ENCODE measurements at places on chromosomes 11 and 22.

DNA sequence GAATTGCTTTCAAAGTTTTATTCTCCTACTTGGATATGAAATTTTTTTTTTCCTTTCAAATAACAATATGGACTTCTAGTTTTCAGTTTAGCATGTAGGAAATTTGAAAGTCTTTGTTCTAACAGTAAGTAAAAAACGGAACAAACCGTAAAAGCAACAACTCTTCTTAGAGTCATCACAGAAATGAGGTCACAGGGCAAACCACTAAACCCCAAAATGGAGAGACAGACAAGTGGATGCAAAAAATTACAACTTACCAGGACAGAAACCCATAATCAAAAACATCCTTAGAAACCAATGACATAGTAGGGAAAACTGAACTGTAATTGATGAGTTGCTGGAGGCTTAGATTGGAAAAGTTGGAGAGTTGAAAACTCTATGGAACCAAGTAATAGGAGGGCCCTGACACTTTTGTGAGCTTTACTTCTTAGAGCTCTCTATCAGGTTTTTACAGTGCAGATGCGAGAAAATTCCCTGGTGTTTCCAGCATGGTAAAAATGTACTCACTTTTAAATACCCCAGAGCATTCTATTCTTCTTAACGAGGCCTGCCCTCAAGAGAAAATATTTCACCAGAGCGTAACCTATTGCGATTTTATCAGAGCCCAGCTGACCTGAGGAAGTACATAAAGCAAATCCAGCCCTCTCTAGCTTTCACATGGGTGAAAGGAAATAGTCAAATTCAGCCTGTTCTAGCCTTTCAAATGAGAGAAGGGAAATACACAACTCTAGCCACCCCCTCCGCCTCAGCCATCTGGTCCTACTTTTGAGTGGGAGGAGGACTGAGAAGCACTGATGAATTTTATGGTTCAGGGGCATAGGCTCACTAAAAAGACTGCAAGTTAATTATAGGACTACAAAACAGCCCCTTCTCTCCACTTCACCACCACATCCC, 39.1 kb downstream of the CASP12 start:
- DNase-seq: peak; percentile 10

GRCh38 chr11:43504316-43504950, 145.7 kb downstream of the TTC17 start:
- DNase-seq: peak; percentile 23

GRCh38 chr11:42237701-42238235, 778.3 kb upstream of the LRRC4C start:
- DNase-seq: no peak

- no peak for DNase-seq
Measured at GRCh38 chr11:65169164-65169641, 830 bp upstream of the SPDYC start.

- peak; percentile 84 for DNase-seq
Measured at GRCh38 chr11:3091846-3092602, 34.8 kb upstream of the CARS1 start.

Data from activated CD4-positive, alpha-beta T cell treated with anti-CD3 and anti-CD28 coated beads for 36 hours (primary cell).